CD4-positive, alpha-beta T cell treated with Interleukin-21 for 1 hour (primary cell): ENCODE measurements at places on chromosomes 2 and 18.

DNA sequence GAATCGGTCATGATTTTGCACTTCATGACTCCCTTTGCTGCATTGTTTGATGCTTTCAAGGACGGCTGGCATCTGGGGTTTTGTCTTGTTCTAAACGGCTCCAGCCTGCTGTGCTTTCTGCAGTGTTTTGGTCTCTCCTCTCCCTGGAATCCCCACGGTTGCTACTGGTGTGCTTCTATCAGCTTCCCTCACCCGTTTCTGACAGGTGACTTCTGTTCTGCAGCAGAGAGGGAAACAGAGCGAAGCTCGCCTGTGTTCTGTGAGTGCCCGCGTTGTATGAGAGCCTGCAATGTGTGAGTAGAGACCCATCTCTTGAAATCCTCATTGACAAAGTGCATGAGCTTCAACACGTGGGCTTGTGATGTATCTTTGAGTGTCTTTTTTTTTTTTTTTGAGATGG, 102.8 kb downstream of the DCDC2C start:
- no peak for DNase-seq

GRCh38 chr2:1818811-1819210, 74.5 kb upstream of the PXDN start:
- DNase-seq, result no peak

GRCh38 chr2:175039031-175039430, 33.9 kb upstream of the CHN1 start:
- no peak for DNase-seq

GRCh38 chr2:46804794-46805193, 110.8 kb downstream of the MCFD2 start:
- no peak for DNase-seq

DNA sequence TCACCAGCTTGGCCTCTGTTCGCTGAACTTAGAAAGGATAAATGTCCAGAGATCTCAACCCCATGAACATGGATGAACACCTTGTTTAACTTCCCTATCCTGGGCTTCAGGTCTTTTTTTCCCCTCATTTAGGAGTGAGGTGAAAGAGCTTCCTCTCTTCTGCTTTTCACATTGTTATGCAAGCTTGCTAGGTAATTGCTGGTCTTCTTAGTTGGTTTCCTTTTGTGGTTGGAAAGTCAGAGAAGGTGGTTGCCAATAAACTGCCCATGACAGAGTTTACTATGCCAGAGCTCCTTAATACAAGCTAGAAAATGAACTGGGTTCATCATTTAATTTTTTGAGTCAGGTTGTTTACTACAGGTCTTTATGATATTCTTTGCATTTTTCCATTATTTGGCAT, 16.6 kb downstream of the SLC9A4 start:
- DNase-seq, result peak; percentile 5

GRCh38 chr18:64333584-64333983, 184.7 kb upstream of the LINC00305 start:
- DNase-seq, result no peak

GRCh38 chr2:63424329-63425078, 163.8 kb downstream of the WDPCP start:
- DNase-seq, result peak; percentile 52

GRCh38 chr2:773256-774160, 96.3 kb upstream of the TMEM18 start:
- no peak for DNase-seq

DNA sequence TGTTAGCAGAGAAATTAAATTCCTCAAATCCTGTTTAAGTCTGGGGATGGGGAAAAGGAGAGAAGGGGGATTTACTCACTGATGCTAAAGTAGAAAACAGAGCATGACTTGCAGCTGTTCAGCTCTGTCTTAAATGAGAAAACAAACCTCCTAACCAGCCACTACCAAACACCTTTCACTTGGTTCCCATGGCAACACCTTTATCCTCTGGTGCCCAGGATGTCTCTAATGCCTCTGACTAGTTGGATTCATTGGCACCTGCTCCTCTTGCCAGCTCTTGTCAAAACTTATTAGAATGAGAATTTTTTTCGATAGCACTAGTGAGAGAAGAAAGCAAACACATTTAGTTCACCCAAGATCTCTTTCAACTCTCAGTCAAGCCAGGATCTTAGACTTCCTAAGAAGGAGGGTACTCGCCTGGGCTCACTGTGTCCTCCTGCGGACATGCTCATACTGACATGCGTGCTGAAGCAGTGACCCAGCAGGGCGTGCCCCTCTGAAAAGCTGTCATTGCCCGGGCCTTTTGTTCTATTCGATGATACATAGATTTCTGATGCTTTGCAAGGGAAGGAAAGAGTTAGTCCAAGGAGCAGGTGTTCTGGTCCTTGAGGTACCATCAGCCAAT, 656.0 kb upstream of the CELF4 start:
- no peak for DNase-seq
